ENCODE measurements at places on chromosomes 7 and 10. TPM values are rescaled to one million over a fixed set of nuclear protein-coding genes. Genes with fewer than 3 reads are reported as not detected.

ENO4 gene
- total RNA-seq = not detected

PRPS1L1 gene
- not detected for total RNA-seq

EGR2 gene
- total RNA-seq = 23.0 TPM

PLXDC2 gene
- total RNA-seq = 155 TPM

SH2D4B gene
- 0.27 TPM for total RNA-seq

TAS2R3 gene
- total RNA-seq = 5.2 TPM

GNAT3 gene
- not detected for total RNA-seq

NEUROD6 gene
- total RNA-seq = not detected

TDRD1 gene
- 0.19 TPM for total RNA-seq

Measured in aorta (tissue), 5 donors.